Occipital lobe (tissue), 3 donors: ENCODE measurements at places on chromosomes 1 and 21.

GRCh38 chr1:31238986-31239613 is 587 bp downstream of the NKAIN1 start:
- peak; percentile 26 for DNase-seq

DNA sequence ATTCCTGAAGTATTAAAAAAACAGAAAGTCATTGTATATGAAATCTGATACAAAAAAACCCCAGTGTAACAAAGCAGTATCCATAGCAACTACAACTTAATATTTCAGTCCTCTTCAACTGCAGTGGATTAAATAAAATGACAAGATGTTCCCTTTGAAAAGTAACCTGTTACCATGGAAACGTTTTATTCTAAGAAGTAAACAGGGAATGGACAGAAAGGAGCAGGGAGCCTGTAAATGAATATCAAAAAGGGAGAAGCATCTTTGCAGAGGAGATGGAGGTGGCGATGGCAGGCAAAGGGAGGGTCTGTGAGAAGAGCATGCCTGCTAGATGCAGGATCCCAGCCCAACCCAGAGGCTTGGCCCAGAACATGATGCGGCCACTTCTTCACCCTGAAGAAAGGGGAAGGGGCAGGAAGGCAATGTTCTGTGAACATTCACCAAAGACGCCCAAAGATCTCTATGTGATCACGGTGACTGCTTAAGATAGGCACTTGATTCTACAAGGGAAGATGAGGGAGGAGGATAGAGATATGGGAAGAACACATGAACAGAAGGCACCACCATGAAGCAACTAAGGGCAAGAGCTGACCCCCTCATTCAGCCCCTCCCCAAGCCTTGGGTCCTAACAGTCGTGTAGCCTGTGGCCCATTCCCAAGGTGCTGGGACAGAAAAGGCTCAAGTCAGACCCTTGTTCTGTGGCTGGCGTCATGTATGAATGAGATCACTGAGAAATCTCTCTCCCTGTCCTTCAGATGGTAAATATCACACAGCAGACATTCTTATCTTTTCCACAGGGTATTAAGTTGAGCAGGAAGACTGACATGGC is 200.0 kb downstream of the SLC45A1 start:
- DNase-seq, result no peak

GRCh38 chr1:245277276-245277675 is 122.5 kb downstream of the KIF26B start:
- DNase-seq, result no peak

GRCh38 chr1:12530462-12531178 is 87.4 kb downstream of the DHRS3 start:
- DNase-seq, result no peak

DNA sequence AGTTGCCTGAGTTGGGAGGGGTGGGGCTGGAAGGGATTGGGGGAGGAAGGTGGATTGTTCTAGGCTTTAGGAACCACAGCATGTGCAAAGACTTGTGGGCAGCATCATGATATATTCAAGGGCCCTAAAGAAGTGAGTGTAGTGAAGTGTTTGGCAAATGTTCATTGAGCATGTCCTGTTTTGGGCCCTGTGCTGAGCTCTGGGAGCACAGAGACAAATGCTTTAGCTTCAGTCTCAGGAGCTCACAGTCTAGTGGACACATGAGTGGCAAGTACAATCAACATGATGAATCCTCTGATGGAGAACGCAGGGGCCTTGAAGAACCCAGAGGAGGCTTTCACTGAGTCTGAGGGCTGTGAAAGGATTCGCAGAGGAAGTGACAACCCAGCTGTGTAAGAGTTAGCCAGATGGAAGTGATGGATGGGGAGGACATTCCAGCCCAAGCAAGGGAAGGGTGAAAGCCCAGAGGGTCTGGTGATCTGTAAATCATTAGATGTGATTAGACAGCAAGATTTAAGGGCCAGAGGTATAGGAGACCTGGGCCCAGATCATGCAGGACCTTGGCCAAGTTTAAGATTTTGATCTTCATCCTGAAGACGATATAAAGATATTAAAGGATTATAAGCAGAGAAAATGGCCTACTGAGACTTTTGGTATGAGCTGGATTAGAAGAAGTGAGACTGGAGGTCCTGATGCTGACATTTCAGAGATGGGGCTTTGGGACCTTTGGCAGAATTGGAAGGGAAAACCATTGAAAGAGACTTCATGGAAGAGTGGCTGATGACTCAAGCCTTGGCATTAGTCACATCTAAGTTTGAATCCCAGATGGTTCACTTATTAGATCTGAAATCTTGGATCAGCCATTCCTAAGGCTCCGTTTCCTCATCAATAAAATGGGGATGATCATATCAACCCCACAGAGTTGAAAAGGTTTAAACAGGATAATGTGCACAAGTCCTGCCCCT is 4.6 kb downstream of the IPO13 start:
- no peak for DNase-seq

DNA sequence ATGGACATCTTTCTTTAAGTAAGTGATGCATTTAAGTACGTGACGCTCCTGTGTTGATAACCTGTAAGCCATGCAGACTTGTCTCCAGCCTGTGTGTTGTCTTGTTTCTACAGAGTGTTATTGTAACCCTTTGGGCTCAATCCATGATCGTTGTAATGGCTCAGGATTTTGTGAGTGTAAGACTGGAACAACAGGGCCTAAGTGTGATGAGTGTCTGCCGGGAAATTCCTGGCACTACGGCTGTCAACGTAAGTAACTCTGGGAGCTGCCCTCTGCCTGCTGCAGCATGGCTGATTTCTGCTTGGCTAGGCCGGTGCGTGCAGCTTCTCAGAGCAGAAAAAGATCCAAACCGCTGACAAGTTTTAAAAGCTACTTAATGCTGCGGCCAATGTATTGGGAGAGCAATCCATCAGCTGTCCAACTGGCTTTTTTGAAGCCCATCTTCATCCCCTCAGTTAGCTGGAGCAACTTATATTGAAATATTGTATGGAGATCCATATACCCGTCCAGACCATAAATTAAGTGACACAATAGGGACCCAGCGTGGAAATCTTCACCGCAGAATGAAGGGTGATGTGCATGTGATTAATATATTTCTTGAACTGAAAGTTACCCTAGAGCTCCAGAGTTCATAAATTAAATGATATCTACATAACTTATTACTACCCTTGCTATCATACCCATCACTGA is 295.9 kb downstream of the NTNG1 start:
- no peak for DNase-seq

DNA sequence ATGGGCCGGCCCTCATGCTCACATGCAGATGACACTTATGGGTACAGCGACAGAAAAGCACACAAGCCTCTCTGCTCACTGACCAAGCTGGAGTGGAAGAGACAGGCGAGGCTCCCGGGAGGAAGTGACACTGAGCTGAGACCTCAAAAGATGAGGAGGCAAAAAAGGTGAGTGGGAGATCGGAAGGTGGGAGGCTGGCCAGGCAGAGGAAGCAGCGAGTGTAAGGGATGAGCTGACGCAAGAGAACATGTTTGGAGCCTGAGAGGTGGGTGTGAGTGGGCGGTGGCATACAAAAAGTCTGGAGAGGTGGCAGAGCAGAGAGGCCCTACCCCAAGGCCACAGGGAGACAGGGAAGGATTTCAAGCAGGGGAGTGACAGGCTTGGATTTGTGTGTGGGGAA is 18.2 kb upstream of the CDCP2 start:
- no peak for DNase-seq

GRCh38 chr1:166057650-166058049 is 109.2 kb downstream of the FAM78B start:
- DNase-seq, result no peak

DNA sequence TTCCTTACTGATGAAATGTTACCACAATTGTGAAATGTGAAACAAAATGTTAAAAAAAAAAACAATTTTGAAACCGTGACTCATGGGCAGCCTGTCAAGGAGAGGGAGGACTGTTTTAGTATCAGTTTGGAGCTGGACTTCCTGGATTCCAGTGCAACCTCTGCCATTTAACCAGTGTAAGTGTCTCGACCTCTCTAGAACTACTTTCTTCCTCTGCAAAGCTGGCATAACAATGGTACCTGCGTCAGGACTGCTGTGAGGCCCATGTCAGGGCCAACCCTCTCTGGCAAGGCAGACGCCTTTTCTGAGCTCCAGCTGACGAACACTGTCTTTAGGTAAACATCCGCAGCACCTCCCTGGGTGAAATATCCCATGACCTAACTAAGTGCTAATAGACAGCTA is 20.9 kb downstream of the URB1 start:
- DNase-seq, result no peak

DNA sequence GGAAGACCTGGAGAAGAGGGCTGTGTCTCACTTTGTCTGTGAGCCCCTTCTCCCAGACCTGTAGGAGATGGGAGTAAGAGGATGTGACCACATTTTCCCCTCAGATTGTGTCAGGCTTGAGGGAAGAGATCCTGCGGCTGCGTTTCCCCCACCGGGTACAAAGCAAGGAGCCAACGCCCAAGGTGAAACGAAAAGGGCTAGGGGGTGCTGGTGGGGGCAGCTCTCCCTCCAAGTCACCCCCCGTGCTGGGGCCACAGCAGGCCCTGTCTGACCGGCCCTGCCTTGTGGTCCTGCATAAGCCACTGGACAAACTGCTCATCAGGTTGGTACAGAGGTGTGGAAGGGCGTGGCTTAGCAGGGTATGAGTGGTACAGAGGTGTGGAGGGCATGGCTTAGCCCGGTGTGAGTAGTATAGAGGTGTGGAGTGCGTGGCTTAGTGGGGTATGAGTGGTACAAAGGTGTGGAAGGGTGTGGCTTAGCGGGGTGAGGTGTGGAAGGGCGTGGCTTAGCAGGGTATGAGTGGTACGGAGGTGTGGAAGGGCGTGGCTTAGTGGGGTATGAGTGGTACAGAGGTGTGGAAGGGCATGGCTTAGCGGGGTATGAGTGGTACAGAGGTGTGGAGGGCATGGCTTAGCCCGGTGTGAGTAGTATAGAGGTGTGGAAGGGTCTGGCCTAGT is 30.6 kb downstream of the HYI start:
- DNase-seq, result no peak

DNA sequence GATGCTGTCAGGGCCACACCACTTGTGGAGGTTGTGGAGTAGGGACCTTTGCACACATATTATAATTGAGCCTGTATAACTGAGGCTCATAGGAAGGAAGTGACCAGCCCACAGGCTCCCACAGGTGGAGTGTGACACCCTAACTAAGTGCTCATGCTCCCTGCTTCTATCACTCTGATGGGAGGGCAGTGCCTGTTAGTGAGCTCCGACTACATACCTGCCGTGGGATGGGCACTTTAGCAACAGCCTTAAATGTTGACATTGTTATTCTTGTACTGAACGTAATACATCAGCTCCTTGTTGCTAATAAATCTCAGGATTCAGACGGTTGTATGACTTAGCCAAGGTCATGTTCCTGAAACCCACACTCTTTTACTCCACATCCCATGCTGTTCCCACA is 58.0 kb downstream of the BEND5 start:
- no peak for DNase-seq

DNA sequence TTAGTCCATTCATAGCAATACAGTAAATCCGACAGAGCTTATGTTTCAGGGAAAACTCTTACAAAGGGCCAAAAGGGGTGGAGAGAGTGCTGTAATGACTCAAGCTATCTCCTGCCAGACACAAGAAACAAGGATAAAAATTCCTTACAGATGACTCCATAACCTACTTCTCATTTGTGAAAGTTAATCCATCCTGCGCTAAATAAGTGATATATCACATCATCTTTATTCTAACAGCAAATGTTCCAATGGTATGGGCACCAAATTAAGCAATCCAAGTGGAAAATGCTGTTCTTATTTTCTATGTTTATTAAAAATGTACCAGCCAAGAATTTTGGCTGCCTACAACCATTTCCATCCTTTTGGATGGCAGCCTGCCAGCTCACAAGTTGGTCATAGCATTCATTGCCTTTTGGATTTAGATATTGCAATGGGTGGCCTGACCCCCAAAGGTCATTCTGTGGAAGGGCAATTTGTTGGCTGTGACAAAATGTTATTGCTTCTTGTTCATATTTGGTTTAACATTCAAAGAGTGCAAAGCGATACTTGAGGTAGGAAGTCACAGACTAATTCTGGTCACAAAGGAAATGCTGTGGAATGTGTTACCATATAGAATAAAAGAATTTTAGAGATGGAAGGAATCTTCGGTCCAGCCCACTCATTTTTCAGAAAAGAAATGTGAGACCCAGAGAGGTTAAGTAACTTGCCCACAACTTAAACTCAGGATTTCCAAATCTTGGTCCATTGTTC is 2.8 kb upstream of the ENAH start:
- no peak for DNase-seq

- DNase-seq, result no peak
These were observed 28.9 kb upstream of the APP start for GRCh38 chr21:26199456-26199855.

- no peak for DNase-seq
These were observed 101.7 kb downstream of the OLFML2B start for GRCh38 chr1:161921990-161922389.

DNA sequence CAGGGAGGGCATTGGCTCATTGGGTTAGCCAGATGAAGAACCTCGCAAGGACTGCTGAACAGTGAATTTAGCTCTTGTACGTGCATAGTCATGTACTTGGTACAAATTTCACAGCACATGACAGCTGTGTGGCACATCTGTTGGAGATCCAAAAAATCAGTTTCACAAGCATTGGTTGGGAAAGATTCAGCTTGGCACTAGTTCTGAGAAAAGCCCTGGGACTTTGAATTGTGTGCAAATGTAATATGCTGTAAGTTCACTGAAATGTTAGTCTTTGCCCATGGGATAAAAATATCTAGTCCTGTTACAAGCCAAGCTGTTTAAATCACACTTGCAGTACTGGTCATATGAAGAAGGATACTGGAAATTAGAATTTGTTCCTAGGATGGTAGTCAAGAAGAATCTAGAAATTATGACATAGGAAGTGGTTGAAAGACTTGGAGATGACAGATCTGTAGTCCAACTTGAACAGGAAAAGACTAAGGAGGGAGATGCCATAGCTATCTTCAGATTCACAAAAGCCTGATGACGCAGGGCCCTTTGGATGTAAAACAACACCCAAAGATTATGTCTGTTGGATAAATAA is 19.2 kb downstream of the LAMC2 start:
- DNase-seq, result no peak

- no peak for DNase-seq
These were observed 366.0 kb upstream of the LRRC7 start for GRCh38 chr1:69201716-69202115.

DNA sequence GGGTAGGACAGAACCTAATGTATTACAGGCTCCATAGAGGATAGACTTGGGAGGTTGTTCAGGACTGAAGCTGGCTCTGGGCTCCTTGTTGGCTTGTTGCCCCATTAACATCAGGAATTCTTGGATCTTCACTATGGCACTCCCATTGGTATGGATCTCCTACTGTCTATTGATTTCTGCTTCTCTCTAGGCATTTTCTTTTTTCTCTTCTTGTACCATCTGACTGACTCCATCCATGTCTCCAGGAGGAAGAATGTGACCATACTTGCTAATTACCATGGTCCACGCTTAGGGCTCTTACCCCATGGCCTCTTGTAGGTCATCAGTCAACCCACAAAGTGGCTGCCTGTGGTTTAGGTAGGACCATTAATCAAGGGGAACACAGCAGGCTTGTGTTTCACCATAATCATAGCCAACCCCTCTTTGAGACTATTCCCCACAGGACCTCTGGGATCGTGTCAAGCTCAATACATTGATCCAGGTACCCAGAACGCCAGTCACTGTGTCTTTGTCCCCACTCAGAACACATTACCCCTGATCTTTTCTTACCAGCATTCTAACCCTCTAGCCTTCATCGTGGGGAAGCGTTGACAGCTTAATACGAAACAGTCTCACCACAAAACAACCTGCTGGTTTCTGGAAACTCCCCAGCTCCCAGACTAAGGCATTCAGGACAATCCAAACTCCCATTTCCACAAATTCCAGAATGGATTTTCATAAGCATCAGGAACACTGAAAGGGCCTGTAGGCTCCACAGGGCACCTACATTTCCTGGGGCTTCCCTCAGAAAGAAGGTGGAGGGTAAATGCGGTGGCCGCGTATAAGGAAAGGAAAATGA is 97.1 kb downstream of the ETS2 start:
- no peak for DNase-seq
